Heart right ventricle (tissue), 16 donors: ENCODE measurements at places on chromosomes 11 and 22. TPM values are rescaled to one million over a fixed set of nuclear protein-coding genes. Genes with fewer than 3 reads are reported as not detected.

DEUP1 gene
- total RNA-seq, result 0.76 TPM

FUT4 gene
- total RNA-seq, result 1.9 TPM

DNAJB7 gene
- total RNA-seq, result not detected

PHOX2A gene
- total RNA-seq, result not detected

CFAP300 gene
- total RNA-seq, result 0.88 TPM

DNA sequence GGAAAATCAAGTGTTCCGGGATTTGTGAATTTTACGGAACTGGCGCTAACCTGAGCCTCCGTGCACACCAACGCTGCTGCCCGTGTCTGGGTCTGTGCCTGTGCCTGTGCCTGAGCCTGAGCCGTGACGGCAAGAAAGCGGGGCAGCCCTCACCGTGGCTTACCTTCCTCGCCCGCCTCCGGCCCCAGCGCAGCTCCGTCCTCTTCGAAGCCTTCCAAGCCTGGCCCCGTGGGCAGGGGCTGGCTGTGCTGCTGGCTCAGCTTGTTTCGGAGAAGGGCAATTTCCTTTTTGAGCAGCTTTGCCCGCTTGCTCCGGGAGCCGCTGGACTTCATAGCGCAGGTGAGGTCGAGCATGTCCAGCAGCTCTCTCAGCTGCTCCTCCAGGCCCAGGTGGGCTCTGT lies 33.8 kb downstream of the BRD1 start:
- DNase-seq, result no peak
- H3K27me3 ChIP-seq, result no peaks in the 10 kb centered on the region
- H3K4me3 ChIP-seq, result no peak overlapping the region
- H3K36me3 ChIP-seq, result peaks cover 88% of the 10 kb centered on the region

GGTLC3 gene
- total RNA-seq, result not detected

GAL3ST3 gene
- 4.1 TPM for total RNA-seq

- H3K27me3 ChIP-seq, result no peaks in the 10 kb centered on the region
- no peak overlapping the region for H3K27ac ChIP-seq
- H3K4me3 ChIP-seq, result no peak overlapping the region
- no peaks in the 10 kb centered on the region for H3K4me1 ChIP-seq
- no peak for DNase-seq
Measured at GRCh38 chr11:129620237-129621104, 195.2 kb upstream of the TMEM45B start.

DNA sequence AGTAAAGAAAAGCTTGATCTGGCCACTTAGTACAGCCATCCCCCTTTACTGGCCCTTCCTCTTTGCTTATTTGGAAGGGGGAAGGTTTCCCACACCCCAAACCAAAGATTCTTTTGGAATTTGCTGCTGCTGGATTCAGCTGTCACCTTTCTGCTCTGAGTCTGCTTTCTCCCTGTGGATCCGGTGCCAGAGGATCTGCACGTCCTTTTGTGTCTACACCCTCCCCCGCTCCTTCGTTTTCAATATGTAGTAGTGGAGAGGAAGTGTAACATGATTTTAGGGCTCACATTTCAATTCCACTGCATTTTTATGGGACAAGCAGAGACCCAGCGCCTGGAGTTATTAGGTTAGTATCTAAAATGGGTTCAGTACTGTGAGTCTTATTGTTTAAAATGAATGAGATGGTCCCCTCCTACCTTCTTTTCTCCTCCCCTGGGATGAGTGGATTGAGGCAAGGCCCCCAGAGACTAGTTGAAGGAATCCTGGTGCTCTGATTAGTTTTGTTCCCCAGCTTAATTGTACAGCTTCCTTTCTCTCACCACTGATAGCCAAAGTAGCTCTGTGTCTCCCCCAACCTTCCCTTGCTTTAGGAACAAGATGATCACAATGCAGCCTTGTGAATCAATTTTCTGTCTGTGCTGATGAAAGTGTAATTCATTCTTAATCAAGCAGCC lies 30.5 kb upstream of the CABP7 start:
- peaks cover 6% of the 10 kb centered on the region for H3K36me3 ChIP-seq
- DNase-seq, result no peak
- no peaks in the 10 kb centered on the region for H3K27me3 ChIP-seq

GRCh38 chr22:22045571-22046335 lies 63.2 kb upstream of the TOP3B start:
- H3K36me3 ChIP-seq, result no peaks in the 10 kb centered on the region
- H3K27ac ChIP-seq, result no peak overlapping the region
- no peaks in the 10 kb centered on the region for H3K4me1 ChIP-seq

- H3K4me3 ChIP-seq, result no peak within 1 kb of the TSS
- no peaks in the 10 kb centered on the region for H3K36me3 ChIP-seq
- H3K27me3 ChIP-seq, result no peaks in the 10 kb centered on the region
- H3K4me1 ChIP-seq, result no peaks in the 10 kb centered on the region
Measured at GRCh38 chr22:39893526-39893925, at the start of gene ENTHD1. Gene ENTHD1, minus strand, starts transcription at chr22:39893760. Its CDS starts 6,012 bp downstream, at chr22:39887748.

DNA sequence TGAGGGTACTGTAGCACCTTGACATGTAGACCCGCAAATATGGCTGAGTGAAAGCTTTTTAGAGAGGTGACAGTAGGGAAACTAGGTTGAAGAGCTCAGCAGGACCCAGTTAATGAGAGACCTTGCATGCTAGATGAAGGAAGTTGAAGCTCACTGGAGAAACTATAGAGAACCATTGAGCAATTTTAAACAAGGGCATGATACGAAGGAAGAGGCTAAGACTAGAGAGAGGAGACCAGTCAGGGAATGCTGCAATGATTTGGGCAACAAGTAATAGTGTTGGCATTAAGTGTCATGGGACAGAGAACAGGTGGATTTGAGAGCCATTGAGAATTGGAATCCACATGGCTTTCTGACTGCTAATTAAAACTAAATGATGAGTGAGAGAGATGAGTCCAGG lies 4.1 kb downstream of the OLFML1 start:
- H3K4me1 ChIP-seq, result peaks cover 18% of the 10 kb centered on the region
- H3K36me3 ChIP-seq, result no peaks in the 10 kb centered on the region
- H3K4me3 ChIP-seq, result no peak overlapping the region
- H3K27ac ChIP-seq, result no peak overlapping the region
- DNase-seq, result no peak
- H3K27me3 ChIP-seq, result no peaks in the 10 kb centered on the region

GRCh38 chr11:7383406-7383805 lies 101.9 kb upstream of the OLFML1 start:
- no peaks in the 10 kb centered on the region for H3K27me3 ChIP-seq
- no peaks in the 10 kb centered on the region for H3K4me1 ChIP-seq
- H3K27ac ChIP-seq, result no peak overlapping the region
- no peaks in the 10 kb centered on the region for H3K36me3 ChIP-seq

PLEKHB1 gene
- total RNA-seq, result 7.3 TPM

TEX54 gene
- not detected for total RNA-seq

GRCh38 chr11:3225826-3226750 lies 6.1 kb downstream of the MRGPRE start:
- no peak overlapping the region for H3K4me3 ChIP-seq
- no peaks in the 10 kb centered on the region for H3K36me3 ChIP-seq
- no peak for DNase-seq
- H3K27me3 ChIP-seq, result peaks cover 48% of the 10 kb centered on the region
- H3K4me1 ChIP-seq, result no peaks in the 10 kb centered on the region

DNA sequence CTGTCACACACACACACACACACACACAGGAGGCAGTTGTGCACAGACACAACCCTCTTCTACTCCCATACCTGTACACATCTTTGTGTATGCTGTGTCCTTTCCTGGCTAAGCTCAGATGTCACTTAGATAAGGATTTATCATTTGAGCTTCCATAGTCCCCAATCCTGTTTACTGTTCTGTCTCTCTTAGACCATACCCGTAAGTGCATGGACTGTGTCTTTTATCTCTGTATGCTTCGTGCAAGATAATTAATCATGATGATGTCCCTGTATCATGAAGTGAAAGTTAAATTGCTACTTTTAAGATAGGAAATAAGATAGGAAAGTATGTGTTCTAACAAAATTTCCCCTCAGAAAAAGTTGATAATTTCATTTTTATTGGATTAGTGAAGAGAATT lies 30.3 kb downstream of the PRMT3 start:
- H3K36me3 ChIP-seq, result no peaks in the 10 kb centered on the region
- no peak overlapping the region for H3K4me3 ChIP-seq
- no peaks in the 10 kb centered on the region for H3K27me3 ChIP-seq
- H3K27ac ChIP-seq, result no peak overlapping the region

RFPL2 gene
- not detected for total RNA-seq

GRCh38 chr11:125519860-125520834 lies 24.1 kb upstream of the FEZ1 start:
- H3K4me3 ChIP-seq, result no peak overlapping the region
- no peak overlapping the region for H3K27ac ChIP-seq
- no peaks in the 10 kb centered on the region for H3K27me3 ChIP-seq
- no peaks in the 10 kb centered on the region for H3K4me1 ChIP-seq
- H3K36me3 ChIP-seq, result no peaks in the 10 kb centered on the region

MMP3 gene
- total RNA-seq, result not detected

DNA sequence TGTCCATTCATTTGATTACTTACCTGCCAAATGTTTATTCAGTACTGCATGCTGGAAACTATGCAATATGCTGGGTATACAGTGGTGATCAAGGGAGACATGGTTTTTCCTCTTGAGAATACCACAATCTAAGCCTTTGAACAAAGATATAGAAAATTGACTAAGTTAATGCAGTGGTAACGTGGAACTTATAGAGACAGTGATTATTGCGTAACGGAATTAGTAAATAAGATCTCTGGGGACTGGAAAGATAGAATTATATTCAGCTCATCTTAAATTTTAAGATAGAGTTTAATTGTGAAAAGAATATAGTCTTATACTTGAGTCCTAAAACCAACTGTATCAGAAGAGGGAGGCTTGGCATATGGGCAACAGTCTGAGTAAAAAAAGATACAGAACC lies 129.5 kb downstream of the UVRAG start:
- no peaks in the 10 kb centered on the region for H3K27me3 ChIP-seq
- no peak for DNase-seq
- peaks cover 21% of the 10 kb centered on the region for H3K4me1 ChIP-seq
- H3K36me3 ChIP-seq, result no peaks in the 10 kb centered on the region
- H3K4me3 ChIP-seq, result no peak overlapping the region
- H3K27ac ChIP-seq, result no peak overlapping the region

GRCh38 chr22:47813661-47814060 lies 1051.2 kb downstream of the TBC1D22A start:
- H3K27ac ChIP-seq, result no peak overlapping the region
- peaks cover 31% of the 10 kb centered on the region for H3K27me3 ChIP-seq
- H3K4me1 ChIP-seq, result no peaks in the 10 kb centered on the region
- DNase-seq, result no peak
- H3K36me3 ChIP-seq, result no peaks in the 10 kb centered on the region

- peaks cover 7% of the 10 kb centered on the region for H3K4me1 ChIP-seq
- DNase-seq, result no peak
- H3K36me3 ChIP-seq, result no peaks in the 10 kb centered on the region
- H3K27me3 ChIP-seq, result peaks cover 5% of the 10 kb centered on the region
Measured at GRCh38 chr11:60957188-60957587, 5.2 kb upstream of the SLC15A3 start.

DNA sequence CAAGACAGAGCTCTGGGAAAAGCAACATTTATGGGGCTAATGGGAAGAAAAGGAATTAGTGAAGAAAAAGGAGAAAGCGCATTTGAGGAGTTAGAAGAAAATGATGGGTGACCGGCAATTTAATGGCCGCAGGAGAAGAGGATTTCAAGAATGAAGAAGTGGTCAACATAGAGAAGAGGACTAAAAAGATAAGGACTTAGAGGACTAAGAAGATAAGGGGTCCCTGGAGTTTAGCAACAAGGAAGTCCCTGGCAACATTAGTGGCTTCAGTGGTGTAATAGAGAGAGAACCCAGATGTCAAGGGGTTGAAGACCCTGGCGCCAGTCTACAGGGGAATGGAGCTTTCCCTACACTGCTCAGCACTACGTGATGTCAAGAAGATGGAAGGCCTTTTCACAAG lies 32.3 kb downstream of the WEE1 start:
- peaks cover 14% of the 10 kb centered on the region for H3K4me1 ChIP-seq
- no peaks in the 10 kb centered on the region for H3K36me3 ChIP-seq

GRCh38 chr11:17506942-17507341 lies 30.3 kb upstream of the ABCC8 start:
- H3K4me3 ChIP-seq, result no peak overlapping the region
- H3K27me3 ChIP-seq, result no peaks in the 10 kb centered on the region
- H3K27ac ChIP-seq, result no peak overlapping the region
- no peaks in the 10 kb centered on the region for H3K36me3 ChIP-seq

DNA sequence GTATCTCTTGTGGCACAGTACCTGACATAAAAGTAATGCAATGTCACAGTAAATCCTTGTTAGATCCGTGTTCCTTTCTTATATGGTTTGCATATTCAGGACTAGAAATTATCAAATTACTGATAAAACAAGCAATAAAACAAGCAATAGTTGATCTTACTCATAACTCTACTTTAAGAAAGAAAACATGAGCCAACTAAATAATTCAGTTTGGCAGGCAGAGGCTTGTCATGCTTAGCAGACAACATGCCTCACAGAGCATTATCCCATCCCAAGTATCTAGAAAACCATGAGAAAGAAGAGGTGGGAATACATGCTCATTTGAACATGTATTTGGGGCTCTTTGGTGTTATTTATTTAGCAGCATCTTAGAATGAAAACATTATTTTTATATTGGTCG lies 241.9 kb downstream of the SOX6 start:
- H3K36me3 ChIP-seq, result no peaks in the 10 kb centered on the region
- DNase-seq, result no peak
- H3K4me1 ChIP-seq, result peaks cover 15% of the 10 kb centered on the region
- no peak overlapping the region for H3K27ac ChIP-seq
- H3K4me3 ChIP-seq, result no peak overlapping the region
- H3K27me3 ChIP-seq, result no peaks in the 10 kb centered on the region

GRCh38 chr22:29105468-29105867 lies 32.6 kb downstream of the KREMEN1 start:
- no peak overlapping the region for H3K4me3 ChIP-seq

DNA sequence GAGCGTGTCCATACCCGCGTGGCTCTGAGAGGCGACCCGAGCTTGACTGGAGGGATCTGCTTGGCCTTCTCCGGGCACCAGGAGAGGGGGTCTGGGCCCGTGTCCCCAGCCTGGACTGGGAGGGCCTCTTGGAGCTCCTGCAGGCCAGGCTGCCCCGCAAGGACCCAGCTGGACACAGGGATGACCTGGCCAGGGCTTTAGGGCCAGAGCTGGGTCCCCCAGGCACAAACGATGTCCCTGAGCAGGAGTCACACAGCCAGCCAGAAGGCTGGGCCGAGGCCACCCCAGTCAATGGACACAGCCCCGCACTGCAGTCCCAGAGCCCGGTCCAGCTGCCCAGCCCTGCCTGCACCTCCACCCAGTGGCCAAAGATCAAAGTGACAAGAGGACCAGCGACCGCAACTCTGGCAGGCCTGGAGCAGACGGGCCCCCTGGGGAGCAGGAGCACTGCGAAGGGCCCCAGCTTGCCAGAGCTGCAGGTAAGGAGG lies 38.2 kb downstream of the TRIOBP start:
- no peak for DNase-seq
- no peaks in the 10 kb centered on the region for H3K36me3 ChIP-seq
- no peak overlapping the region for H3K4me3 ChIP-seq
- H3K4me1 ChIP-seq, result no peaks in the 10 kb centered on the region

- H3K4me3 ChIP-seq, result no peak overlapping the region
- no peak for DNase-seq
- no peaks in the 10 kb centered on the region for H3K27me3 ChIP-seq
- H3K4me1 ChIP-seq, result no peaks in the 10 kb centered on the region
- no peaks in the 10 kb centered on the region for H3K36me3 ChIP-seq
Measured at GRCh38 chr11:34654483-34655334, 33.8 kb downstream of the EHF start.

TBX1 gene
- 0.79 TPM for total RNA-seq

- no peak for DNase-seq
- H3K27me3 ChIP-seq, result no peaks in the 10 kb centered on the region
- no peak overlapping the region for H3K4me3 ChIP-seq
- no peaks in the 10 kb centered on the region for H3K36me3 ChIP-seq
Measured at GRCh38 chr11:112632866-112633505, 328.2 kb upstream of the NCAM1 start.

TPST2 gene
- 23.7 TPM for total RNA-seq

CNGA4 gene
- total RNA-seq, result not detected
